Stimulated activated CD4-positive, alpha-beta T cell treated with anti-CD3 and anti-CD28 coated beads, Interleukin-12 subunit alpha, Interleukin-12 subunit beta, amount 100 ng/mL, for 24 hours (primary cell): ENCODE measurements at places on chromosomes 1 and 21.

DNA sequence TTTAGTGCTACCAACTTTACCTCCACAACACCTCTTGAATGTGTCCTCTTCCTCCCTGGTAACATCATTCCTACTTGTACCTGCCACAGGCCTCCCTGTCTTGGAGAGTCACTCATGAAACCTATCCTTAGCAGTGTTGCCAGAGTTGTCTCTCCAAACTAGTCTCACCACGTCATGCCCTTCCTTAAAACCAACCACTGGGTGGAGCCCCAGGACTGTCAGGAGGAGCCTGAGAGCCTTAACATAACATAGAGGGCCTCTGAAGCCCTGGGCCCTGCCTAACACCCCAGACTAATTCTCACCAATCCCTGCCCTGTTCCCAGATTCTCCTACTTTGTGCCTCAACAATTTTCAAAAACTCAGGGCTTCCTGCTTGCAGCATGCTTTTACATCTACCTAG lies 65.3 kb downstream of the ZNF697 start:
- DNase-seq, result no peak

DNA sequence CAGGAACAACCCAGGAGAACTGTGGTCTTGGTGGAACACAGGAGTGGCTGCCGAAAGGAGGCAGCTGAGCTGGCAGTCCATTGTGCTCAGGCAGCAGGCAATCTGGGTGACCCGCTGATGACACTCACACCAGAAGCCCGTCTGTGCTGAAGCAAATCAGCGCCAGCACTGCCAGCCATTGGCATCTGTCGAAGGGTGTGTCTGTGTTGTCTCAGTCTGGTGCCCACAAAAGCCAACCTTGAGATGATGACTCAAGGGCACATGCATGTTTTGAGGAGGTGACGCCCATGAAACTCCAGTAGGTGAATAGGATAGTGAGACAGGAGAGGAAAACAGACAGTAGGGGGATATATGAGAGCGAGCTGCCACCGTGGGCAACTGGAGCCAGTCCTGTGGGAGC lies 167.3 kb downstream of the KAZN start:
- no peak for DNase-seq

DNA sequence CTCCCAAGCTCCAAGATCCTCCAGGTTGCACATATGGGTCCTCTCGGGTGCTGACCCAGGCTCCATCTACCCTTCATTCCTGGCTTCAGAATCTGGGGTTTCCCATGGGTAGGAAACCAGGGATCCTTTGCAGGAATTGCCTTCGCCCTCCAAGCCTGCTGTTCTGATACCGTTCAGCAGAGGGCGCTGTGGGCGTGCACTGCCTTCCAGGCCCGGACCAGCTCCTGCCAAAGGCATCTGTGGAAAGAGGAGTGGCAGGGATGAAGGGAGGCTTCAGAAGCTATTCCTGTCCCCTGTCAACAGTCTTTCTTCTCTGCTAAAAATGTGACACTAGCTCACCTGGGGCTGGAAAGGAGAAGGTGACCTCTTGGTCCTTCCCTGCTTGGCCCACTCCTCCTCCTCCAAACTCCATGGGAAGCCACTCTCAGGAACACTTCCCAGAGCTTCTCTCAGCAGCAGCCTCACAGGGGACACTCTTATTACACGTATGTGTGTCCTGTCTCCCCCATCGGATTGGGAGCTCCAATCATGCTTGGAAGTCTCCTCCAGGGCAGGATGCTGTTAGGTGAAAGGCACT lies 71.2 kb downstream of the VWA5B1 start:
- no peak for DNase-seq

GRCh38 chr21:15671188-15671587 lies 58.6 kb upstream of the USP25 start:
- DNase-seq, result no peak

GRCh38 chr21:20662514-20662913 lies 335.7 kb upstream of the NCAM2 start:
- DNase-seq, result no peak

DNA sequence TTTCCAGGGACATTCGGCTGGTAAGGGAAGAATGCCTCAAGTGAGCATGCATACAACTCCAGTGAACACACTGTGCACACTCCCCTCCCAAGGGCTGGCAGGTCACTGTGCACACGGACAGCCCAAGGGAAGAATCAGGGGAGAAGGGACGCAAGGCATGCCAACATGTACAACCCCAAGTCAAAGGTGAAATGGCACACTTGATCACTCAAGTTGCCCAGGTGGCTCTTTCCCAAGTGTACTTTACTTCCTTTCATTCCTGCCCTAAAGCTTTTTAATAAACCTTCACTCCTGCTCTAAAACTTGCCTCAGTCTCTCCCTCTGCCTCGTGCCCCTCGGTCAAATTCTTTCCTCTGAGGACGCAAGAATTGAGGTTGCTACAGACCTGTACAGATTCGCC lies 13.5 kb upstream of the SLC1A7 start:
- DNase-seq, result no peak

DNA sequence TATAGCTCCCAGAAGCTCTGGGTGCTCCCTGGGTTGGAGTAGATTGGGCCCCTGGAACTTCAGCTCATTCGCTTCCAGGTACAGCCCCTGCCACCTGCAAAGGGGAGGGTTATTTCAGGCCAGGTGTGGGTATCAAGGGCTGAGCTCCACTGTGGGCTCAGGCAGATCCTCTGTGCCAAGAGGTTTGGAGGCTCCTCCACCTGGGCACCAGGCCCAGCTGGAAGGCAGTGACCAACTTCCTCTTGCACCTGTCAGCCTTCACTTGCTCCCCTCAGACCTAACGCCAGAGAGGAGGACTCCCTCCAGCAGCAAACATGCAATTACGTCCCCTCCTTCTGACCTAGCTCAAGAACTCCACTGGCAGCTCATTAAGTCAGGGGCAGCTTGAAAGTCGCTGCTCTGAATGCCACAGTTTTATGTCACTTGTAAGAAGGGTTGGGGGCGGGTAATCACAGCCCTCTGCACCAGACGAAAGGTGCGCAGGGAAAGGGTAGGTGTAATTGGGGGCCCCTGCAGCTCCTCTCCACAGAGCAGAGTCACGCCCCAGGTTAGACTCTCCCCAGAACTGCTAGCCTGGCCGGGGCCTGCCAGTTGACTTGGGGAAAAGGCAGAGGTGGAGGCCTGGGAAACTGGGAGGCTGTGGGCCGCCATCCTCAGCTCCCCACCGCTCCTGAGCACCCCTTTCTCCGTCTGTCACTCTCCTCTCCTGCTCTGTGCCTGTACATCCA lies 125.0 kb upstream of the TMPRSS2 start:
- no peak for DNase-seq

DNA sequence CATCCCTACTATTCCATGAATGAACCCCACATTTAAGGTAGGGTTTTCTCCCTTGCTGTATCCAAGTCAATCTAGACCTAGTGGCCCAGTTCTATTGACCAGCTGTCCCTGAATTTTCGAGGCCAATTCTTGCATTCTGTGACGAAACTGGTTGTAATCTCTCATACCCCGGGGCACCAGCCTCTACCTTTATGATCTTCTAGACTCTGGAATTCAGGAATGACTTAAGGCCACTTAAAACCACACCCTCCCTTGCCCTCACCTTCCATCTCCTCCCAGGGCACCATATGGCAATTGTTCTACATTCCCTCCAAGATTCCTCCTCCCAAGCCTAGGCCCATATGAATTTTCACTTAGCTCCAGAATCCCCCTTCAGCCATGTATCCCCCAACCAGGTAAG lies 48.9 kb downstream of the RHOU start:
- DNase-seq, result no peak

DNA sequence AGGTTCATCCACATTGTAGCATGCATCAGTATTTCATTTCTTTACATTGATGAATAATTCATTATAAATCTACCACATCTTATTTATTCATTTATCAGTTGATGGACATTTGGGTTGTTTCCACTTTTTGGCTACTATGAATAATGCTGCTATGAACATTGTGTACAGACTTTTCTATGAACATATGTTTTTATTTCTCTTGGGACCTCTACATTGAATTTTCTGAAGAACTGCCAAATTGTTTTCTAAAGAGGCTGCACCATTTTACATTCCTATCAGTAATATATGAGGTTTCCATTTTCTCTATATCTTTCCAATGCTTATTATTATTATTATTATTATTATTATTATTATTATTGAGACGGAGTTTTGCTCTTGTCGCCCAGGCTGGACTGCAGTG lies 81.3 kb upstream of the SELENON start:
- no peak for DNase-seq

DNA sequence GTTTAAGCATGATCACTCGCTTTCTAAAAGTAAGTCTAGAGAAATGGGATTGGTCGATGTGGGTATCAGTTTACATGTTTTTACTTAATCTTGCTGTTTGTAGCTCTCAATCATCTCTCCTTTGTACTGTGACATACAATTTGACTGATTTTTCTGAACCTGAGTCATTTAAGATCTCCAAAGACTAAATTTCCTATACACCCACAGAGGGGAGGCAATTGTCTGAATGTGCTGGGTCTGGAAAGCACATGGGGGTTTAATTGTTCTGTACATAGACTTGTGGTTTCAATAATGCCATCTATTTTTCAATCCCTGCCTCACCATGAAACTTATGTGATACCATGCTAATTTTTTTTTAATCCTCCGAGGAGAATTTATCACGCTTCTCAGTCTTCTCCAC lies 65.8 kb downstream of the USP25 start:
- DNase-seq, result no peak

- no peak for DNase-seq
Measured at GRCh38 chr1:172477741-172478140, 33.9 kb upstream of the PIGC start.
